ENCODE measurements at places on chromosomes 5 and 9. TPM values are rescaled to one million over a fixed set of nuclear protein-coding genes. Genes with fewer than 3 reads are reported as not detected.
A peak's percentile ranks its signal among the peaks of the same experiment; 100 is the strongest.

- no peak for DNase-seq
Measured at GRCh38 chr9:128703616-128704355, 1.5 kb downstream of the PKN3 start.

SCAMP1 gene
- 57.7 TPM for total RNA-seq

SELENOP gene
- 1.5 TPM for total RNA-seq

DNA sequence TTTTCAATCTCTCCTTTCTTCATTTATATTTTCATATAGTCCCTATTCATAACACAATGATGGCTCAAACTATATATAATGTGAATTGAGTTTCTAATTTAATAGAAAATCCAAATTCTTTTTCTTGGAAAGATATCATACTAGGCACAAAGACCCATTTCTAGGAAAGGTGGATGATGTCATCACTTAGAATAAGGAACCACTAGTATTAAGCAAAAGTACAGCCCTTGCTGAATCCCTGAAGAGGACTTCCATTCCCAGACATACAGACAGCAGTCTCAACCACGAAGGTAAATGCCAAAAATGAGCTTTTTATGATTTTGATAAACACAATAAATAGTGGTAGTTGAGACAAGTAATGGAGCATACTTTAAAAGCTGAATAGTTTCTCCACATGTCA, 210.0 kb downstream of the FBN2 start:
- DNase-seq = no peak

SLC25A51 gene
- 58.2 TPM for total RNA-seq

DNA sequence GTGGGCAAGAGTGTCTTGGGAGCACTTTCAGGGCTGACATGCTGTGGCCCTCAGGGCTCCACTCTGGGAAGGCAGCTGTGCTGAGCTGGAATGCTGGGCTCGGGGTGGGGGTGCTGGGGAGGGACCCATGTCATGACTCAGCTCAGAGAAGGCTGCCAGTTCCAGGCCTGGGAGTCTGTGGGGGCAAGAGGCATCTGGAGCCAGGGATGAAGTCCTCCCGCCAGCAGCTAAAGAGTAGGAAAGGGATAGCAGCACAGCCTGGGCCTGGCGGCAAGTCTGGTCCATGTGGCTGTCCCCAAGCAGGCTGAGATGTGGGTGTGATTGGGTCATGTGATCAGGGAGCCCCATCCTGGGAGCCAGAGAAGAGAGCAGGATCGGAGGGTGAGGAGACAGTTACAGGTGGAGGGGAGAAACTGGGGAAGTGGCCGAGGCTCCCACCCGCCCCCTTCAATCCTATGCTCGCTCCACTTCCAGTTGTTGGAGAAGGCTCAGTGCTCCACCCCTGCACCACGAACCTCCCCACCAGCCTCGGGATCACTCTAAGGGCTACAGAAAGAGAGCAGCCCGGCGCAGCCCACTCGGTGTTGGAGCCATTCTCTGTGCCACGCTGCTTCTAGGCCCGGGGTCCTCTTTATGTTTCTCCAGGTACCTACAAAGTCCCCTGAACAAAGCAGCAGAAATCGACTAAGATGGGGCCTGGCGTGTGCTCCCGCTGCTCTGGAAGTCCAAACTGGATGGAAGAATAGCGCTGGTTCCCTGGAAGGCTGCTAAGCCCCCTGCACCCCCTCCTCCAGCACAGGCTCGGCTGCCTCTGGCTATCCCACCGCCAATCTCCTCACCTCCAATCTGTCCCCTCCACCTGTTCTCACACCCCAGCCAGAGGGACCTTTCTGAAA, 12.0 kb downstream of the PDGFRB start:
- peak; percentile 96 for DNase-seq

DNA sequence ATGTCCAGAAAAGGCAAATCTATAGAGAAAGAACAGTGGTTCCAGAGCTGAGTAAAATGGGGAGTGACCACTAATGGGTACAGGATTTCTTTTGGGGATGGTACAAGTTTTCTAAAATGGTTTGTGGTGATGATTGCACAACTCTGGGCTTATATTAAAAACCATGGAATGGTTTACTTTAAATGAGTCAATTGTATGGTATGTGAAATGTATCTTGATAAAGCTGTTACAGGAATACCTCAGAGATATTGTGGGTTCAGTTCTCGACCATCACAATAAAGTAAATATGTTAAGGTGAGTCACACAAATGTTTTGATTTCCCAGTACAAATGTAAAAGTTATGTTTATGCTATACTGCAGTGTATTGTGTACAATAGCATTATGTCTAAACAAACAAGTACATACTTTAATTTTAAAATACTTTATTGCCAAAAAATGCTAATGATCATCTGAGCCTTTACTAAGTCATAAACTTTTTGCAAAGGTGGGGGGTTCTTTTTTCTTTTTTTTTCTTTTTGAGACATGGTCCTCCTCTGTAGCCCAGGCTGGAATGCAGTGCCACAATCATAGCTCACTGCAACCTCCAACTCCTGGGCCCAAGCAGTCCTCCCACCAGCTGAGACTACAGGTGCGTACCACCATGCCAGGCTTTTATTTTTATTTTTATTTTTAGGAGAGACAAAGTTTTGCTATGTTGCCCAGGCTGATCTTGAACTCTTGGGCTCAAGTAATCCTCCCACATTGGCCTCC, 65.9 kb downstream of the SHOC1 start:
- peak; percentile 75 for DNase-seq

TSLP gene
- total RNA-seq = not detected

GRCh38 chr9:97237311-97237786, 70.1 kb upstream of the CCDC180 start:
- DNase-seq = no peak

DNA sequence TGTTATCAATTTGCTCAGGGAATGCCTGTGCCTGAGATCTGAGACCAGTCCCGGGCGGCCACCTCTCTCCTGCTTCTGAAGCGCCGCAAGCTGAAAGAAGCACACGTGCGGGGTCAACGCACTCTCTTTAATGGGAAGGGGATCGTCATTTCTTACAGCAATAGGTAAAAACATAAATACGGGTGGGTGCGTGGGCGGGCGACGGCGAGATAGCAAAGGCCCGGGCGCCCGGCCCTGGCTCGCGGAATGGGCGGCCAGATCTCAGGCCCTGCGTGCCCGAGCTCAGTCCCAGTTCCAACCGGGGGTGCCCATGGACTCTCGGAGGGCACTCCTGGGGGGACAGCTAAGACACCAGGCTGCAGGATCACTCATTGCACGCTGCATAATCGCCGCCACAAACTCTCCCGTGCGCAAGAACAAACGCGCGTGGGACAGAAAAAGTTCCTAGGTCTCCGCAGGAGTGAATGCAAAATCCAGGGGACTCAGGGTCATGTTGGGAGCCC, 3.0 kb downstream of the NKX2-5 start:
- DNase-seq = no peak

GRCh38 chr5:57117596-57117995, 56.3 kb upstream of the GPBP1 start:
- no peak for DNase-seq

ADAMTSL1 gene
- total RNA-seq = 255 TPM

Measured in GM23248 (cell line).